ENCODE measurements at places on chromosomes 4 and X.

- no peak for DNase-seq
Measured at GRCh38 chrX:29143756-29144155, 556.5 kb downstream of the IL1RAPL1 start.

DNA sequence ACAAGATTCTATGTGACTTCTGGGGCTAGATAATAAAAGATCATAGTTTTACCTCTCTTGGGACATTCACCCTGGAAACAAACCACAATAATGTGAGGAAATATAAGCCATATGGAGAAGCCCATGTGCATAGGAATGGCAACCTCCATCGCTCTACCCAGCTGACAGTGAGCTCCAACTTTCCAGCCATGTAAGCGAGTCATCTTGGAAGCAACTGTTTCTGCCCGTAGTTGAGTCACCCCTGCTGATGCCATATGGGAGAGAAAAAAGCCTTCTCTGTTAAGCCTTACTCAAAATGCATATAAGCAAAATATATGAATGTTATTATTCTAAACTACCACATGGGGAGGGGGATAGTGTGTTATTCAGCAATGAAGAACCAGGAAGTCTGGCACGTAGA, 31.4 kb upstream of the RELL1 start:
- DNase-seq = no peak

- DNase-seq = no peak
Measured at GRCh38 chr4:113978561-113979147, 793 bp downstream of the ARSJ start.

DNA sequence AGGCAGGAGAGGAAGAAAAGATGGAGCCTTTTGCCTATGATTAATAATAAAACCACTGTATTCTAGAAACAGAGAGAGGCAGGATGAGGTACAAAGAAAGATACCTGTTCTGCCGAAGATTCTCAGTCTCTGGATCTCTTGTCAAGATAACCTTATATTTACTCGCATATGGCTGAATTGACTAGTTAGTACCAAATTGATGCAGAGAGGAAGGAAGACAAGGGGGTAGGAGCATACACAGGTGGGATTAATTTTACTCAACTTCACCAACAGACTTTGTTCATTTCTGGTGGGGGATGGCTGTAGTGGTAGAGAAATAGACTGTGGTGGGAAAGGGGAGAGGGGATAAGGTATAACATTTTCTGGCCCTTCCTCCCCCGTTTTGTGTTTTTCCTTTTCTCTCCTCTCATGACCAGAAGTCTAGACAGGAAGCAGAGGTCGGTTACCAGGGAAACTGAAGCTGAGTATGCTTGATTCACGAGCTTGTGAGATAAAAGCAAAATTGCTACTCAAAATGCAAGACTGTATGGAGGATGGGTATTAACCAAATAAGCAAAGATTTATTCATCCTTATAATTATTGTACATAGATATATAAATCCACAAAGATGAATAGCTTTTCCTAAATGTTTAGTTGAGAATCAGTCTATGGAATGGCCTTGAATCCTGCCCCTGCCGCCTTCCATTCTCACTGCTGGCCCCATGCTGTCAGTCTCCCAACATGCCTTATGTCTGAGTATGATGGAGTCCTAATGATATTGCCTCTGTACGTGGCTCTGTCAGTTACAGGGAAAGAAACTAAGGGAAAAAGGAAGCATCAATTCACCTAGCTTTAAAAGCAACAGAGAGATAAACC, 17.8 kb upstream of the PAGE2B start:
- peak; percentile 11 for DNase-seq

- no peak for DNase-seq
Measured at GRCh38 chr4:7139167-7139982, 53.0 kb upstream of the SORCS2 start.

GRCh38 chrX:617401-617800, 13.2 kb upstream of the SHOX start:
- DNase-seq = no peak

DNA sequence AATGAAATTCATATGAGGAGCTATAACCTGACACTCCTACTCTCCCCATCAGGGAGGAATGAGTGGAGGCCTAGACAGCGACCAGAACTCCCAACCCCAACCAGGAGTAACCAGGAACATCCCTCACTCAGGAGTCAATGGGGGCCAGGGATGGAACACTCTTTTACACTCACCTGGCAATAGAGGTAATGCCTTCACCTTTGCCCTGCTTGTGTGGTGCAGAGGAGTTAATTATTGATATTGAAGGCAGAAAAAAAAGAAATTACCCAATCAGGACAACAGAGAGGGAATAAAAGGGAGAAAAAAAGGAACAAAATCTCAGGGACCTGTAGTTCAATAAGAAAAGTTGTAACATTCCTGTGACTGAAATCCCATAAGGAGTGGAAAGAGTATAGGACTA, 141.5 kb downstream of the PPP4R3C start:
- no peak for DNase-seq

GRCh38 chr4:7154351-7154981, 37.9 kb upstream of the SORCS2 start:
- no peak for DNase-seq

- DNase-seq = no peak
Measured at GRCh38 chr4:20576861-20577260, 123.4 kb upstream of the PACRGL start.

DNA sequence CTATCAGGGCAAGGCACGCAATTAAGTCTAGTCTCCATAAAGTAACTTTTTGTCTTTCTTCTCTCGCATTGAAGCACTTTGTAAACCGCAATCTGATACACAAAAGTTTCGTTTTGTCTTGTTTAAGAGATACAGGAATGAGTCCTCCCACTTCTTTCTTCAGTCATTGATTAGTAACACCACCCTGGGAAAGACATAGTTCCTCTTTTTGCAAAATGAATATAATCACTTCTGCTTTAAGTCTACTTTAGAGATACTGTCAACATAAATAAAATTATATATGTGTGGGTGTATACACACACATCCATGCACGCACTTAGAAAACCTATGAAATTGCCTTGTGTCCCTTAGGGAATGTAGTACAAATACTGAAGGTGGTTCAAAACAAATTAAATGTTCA, 11.7 kb downstream of the COQ2 start:
- peak; percentile 74 for DNase-seq

- no peak for DNase-seq
Measured at GRCh38 chr4:16991450-16991849, 93.0 kb upstream of the LDB2 start.

- DNase-seq = no peak
Measured at GRCh38 chrX:1486749-1487361, 34.1 kb upstream of the ASMTL start.

DNA sequence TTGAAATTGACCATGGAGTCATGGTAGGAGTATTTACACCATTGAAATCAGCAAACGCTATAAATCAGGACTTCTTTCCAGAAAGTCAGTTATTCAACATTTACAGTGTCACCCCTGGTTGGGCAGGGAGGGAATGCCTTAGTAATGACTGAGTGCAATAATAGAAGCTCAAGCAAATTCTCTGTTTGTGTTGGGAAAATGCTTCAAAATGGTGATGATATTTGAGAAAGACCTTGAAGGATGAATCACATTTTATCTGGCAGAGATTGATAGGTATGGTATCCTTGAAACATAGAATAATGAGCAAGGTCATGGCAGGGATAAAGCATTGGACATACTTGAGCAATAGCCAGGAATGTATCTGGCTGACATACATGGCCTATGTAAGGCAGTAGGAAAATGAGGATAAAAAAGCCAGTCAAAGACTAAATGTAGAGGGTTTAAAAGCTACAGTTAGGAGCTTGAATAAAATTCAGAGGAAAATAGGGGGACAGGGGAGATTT, 248.7 kb downstream of the FMR1NB start:
- no peak for DNase-seq

- no peak for DNase-seq
Measured at GRCh38 chrX:132214518-132214917, 4.7 kb downstream of the RAP2C start.

Data from Kasumi-1 (cell line).